Lung microvascular endothelial cell (primary cell): ENCODE measurements at places on chromosomes 6 and 20.

GRCh38 chr6:168417191-168417590 lies 23.8 kb upstream of the SMOC2 start:
- DNase-seq = no peak

DNA sequence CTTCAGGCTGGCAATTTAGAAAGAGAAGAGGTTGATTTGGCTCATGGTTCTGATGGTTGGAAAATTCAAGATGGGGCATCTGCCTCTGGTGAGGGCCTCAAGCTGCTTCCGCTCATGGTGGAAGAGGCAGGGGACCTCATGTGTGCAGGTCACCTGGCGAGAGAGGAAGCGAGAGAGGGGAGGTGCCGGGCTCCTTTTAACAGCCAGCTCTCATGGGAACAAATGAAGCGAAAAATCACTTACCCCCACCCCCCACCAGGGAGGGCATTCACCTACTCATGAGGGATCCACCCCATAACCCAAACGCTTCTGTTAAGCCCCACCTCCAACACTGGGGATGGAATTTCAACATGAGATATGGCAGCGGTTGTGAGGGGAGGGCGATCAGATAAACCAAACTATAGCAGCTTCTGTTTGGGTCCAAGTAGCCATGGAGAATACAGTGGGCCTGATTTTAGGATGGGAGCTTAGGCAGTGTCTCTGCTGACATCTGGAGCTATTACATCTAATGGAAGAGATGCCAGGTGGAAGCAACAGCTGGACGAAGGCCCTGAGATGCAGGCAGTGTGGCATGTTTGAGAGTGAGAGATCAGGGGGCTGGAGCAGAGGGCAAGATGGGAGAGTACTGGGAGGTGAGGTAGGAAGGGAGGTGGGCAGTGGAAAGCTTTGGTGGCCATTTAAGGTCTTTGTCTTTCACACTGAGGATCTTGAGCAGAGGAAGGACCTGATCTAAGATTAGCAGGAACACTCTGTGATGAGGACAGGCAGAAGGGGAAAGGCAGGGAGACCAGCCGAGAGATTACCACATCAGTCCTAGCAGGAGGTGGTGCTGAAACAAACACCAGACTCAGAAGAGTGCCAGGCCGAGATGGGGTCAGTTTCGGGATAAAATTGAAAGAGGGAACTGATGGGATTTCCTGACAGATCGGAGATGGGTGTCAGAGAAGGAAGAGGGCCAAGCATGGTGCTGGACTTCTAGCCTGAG lies 161.8 kb downstream of the NFATC2 start:
- no peak for DNase-seq

DNA sequence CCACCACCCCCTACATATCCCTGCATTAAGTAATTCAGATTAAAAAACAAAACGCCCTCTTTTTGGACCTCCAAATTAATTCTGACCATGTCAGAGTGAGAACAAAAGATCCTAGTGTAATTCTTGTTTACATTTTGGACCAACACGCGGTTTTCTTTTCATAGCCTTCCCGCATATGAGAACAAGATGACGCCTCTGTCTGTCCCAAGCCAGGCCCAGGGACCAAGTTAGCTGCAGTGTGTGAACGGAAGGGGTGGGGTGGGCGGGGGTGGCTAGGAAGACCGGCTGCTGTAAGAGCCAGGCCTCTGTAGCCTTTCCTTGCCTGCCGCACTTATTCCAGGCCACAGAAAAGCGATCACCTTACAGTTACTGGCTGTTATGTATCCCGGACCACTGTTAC lies 68.0 kb downstream of the PLCG1 start:
- DNase-seq = peak; percentile 19

DNA sequence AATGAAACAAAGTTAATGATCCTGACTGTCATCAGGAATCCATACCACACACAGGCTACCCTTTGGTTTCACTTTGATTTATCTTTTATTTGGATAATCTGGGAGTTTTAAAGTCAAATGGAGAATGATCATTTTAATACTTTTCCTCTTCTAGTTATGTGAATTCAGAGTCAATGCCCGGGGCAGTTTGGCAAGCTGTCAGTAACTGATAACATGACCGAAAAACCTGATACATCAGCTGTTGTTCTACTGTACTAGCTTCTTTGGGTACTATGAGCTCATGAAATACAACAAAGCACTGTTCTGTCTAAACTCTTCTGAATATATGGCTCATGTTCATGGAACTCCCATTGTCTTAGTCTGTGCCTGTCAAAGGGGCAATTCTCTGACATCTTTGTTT lies 30.2 kb downstream of the KLHL31 start:
- DNase-seq = no peak

DNA sequence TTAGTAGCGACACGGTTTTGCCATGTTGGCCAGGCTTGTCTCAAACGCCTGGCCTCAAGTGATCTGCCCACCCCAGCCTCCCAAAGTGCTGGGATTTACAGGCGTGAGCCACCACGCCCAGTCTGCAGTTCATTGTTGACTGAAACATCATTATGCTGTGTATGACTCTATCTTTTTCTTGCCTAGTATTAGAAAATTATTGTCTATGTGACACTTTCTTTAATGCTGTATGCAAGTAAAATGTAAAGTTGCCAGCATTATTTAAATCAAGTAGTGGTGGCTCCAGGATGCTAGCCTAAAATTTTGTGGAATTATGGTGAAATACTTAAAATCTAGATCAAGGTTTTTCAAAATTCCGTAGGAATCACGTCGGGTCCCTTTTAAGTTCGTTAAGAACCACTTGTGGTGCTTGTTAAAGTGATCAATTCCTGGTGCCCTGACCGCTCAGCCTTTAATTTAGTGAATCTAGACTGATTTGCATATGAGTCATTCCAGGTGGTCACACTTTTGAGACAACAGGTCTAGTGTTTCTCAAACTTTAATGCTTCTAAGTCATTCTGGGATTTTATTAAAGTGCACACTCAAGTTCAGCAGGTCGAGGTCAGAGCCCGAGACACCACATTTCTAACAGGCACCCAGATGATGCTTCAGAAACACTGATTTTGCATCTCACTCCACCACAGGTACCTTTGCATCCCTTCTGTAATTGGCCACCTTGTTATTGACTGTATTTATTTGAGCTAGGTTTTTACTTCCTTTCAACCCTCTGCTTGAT lies 132.6 kb upstream of the MTHFD1L start:
- DNase-seq = no peak

GRCh38 chr6:115612796-115613479 lies 447.8 kb downstream of the FRK start:
- no peak for DNase-seq

DNA sequence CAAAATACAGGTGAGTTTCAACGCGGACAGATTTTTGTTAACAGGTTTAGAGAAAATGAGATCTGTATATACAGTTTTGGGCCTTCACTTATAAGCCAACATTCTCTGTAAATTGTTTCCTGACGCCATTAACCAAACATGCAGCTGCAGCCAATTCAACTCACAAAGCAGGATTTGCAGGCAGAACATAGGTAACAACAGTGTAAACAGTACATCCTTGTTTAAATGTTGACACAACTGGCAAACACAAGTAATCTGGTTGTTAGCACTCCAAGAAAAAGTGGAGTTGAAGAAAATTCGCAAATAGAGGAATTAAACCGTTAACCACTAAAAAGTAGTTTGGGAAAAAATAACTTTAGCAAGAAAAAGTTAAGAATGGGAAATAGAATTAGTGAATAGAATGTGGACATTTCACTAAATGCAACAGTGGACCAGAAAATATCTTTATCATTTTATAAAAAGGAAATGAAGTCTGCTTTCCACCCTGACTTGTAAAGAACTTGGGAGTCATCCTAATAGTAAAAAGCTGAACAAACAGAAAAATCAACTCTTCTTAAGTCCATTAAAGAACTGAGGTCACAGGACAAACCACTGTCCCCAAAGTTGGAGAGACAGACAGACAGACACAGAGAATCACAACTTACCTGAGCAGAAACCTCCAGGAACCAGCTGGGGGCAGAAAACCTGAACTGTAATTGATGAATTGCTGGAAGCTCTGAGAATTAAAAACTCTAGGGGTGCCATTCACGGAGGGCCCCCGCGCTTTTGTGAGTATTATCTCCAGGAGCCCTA lies 10.1 kb downstream of the SMIM28 start:
- DNase-seq = no peak

- peak; percentile 76 for DNase-seq
These were observed 22.5 kb downstream of the MOCS3 start for GRCh38 chr20:50980851-50981713.

- DNase-seq = no peak
These were observed 519.2 kb upstream of the MAP3K7 start for GRCh38 chr6:91106083-91106482.

DNA sequence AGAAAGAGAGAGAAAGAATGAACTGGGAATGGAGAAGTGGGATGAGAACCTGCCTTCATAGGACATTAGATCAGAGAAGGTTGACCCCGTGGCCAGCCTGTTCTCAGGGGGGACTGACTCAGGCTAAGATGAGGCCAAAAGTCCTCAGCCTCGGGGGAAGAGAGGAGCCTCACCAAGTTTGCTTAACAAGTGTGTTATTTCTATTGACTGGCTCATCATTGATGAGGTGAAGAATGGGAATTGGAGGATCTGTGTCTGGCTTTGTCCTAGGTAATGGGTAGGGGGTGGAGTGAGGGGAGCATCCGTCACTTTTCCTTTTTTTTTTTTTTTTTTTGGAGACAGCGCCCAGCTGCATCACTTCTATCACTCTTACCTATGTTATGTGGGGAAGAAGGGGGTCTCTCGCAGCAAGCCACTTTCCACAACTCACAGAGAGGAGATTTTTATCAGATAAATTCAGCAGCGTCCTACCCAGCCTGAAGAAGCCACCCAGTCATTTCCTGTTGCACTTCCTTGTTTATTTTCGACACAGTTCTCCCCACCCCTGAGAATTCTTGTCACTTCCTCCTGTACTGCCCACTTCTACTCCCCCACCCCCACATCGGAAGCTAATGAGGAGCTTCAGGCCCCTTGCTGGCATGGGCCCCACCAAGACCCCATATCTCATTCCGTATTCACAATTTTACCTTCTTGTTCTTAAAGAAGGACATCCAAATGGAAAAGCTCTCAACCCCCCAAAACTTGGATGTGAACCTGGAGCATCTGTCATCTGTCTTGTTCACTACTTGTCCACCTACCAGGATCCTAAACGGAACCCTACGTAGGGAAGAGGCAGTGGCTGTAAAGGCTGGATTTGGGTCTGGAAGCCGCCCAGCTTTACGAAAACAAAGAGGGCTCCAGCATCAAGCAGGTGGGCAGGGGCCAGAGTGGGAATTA lies 2.8 kb upstream of the RNASET2 start:
- peak; percentile 72 for DNase-seq

- no peak for DNase-seq
These were observed 71.9 kb downstream of the MDGA1 start for GRCh38 chr6:37625591-37626374.

GRCh38 chr6:99789767-99790166 lies 183.1 kb downstream of the PRDM13 start:
- no peak for DNase-seq

DNA sequence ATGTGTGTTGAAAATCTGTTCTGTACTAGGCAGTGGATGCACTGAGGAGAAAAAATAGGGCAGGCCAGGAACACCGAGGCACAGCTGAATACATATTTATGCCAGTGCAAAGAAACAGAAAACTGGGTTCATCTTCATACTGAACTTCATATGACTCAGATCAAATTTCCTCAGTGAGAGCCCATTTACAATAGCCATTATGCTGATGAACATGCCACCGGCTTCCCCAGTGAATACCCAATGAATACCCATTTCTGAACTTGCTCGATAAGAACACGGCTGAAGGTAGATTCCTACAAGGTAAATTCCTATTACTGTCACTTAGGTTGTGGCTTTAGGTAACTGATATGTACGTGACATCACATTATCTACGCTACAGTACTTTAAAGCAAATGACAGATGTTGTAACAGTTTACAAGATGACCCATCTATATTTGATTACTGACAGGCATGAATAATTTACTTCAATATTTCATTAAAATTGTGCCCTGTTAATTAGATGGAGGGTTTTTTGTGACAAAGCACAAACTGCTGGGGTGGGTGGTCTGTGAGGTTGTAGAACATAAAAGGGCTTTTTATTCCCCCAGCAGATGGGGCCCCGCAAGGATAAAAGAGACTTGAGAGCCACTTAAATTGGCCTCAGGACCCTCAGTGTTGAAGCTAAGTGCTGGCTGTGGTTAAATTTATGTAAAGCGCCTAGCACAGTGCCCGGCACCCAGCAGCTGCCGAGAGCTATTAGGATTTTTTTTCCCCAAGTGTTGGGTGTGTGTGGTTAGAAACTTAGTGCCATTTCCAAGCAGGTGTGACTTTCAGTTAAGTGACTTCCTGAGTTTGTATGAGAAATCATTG lies 264.5 kb downstream of the CD83 start:
- no peak for DNase-seq

GRCh38 chr20:676967-677366 lies 1.4 kb upstream of the SCRT2 start:
- no peak for DNase-seq

DNA sequence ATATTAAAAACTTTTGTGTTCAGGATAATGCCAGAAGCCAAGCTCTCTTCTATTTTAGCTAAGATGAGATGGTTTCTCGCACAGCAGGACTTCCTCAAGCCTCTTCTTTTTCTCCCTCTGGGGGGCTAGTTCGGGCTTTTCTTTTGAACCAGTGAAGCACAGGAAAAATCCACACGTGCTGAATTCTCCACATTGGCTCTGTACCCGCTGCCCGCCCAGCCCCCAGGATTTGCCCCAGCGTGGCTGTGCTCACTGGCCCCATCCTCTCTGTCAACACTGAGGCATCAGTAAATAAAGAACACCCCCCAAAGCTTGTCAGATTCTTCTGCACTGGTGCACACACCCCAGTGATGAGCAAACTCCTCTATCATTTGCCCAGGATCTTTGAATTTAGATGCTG lies 232.8 kb downstream of the ZNF217 start:
- DNase-seq = no peak

DNA sequence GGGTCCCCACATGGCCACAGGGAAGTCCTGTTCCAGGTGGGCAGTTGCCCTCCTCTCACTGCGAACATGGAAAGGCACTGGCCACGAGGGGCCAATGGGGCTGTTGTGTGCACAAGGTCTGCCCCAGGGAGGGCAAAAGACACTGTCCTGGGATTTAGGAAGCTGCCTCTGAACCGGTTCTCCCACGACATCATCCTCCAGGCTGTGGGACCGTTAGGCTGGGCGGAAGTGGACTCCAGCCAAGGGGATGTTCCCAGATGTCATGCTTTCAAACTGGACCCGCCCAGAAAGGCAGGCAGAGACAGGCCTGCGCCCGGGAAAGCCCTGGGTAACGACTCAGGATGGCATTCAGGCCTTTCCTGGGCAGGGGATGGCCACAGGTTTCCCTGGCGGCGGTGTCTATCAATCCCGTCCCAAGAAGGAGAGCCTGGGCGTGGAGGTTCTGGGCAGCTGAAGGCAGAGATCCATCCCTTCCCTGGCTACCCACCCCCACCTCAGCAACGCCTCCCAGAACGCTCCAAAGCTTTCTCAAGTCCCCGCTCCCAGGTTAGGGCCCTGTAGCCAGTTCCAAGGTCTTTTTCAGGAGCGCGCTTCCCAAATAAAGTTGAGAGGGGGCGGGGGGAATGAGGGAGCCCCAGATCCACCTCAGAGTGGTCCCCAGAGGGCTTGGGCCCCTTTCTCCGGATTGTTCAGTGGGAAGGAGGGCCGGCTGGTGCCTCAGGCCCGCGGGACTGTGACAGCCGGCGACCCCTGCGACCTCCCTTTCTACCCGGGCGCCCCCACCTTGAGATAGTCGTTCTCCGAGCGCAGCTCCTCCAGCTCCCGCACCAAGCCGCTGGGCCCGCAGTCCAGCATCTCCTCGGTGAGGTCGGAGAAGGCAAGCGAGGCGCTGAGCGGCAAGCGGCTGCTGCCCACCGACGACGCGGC lies 13.8 kb upstream of the TLDC2 start:
- DNase-seq = peak; percentile 73

GRCh38 chr6:144661116-144661806 lies 376.1 kb downstream of the UTRN start:
- no peak for DNase-seq
